NCI-H2081 treated with DMSO at 0.1 percent for 48 hours (cell line): ENCODE measurements at places on chromosomes 6 and 20.
A peak's percentile ranks its signal among the peaks of the same experiment; 100 is the strongest.

DNA sequence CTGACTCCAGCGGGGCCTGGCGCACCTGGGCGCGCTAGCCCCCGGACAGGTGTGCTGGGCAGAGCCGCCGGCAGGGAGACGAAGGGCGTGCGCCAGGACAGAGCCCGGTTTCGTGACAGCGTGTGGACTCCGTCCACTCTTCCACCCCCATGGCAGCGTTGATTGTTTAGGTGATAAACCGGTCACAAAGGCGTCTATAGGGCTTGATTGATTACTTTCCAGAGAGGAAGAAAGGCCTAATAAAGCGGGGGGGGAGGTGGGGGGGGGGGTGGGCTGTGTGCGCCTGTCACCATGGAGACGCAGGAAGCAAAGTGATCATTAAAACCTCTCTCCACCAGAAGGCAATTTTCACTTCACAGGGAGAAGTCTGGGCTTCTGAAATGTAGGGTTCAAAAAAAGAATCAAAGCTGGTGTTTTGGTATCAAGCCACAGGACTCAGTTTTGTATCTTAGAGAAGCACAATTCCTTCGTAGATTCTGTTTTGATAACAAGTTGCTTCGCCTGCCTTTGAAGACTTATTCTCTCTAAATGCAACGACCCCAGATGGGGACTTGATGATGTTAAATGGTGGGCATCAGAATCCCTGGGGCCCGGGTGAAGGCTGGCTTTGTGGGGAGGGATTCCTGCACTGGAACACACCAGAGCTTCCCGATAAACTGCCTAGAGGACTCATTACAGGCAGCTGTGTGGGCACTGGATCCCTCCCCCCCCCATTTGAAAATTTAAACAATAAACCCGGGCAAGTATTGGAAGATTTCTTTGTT is 1.4 kb downstream of the PHACTR3 start:
- DNase-seq: no peak

DNA sequence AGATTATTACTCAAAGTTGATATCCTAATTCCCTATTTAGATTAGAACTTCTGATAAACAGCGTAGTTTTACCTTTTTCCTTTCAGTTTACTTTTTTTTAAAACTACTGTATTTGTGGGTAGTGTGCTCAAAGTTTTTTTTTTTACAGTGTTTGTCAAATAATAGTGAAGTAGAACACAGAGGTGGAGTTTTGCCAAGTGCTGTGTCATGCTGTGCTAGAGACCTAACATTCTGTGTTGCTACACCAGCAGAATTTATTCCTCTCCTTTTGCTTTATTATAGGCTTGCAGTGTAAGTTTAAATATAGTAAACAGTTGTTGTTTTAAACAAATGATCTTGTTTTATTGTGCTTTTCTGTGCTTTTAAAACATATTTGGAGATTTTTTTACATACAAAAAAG is 125.4 kb downstream of the HIVEP1 start:
- no peak for DNase-seq

- DNase-seq: no peak
Measured at GRCh38 chr6:155158030-155158843, 105.6 kb upstream of the CLDN20 start.

DNA sequence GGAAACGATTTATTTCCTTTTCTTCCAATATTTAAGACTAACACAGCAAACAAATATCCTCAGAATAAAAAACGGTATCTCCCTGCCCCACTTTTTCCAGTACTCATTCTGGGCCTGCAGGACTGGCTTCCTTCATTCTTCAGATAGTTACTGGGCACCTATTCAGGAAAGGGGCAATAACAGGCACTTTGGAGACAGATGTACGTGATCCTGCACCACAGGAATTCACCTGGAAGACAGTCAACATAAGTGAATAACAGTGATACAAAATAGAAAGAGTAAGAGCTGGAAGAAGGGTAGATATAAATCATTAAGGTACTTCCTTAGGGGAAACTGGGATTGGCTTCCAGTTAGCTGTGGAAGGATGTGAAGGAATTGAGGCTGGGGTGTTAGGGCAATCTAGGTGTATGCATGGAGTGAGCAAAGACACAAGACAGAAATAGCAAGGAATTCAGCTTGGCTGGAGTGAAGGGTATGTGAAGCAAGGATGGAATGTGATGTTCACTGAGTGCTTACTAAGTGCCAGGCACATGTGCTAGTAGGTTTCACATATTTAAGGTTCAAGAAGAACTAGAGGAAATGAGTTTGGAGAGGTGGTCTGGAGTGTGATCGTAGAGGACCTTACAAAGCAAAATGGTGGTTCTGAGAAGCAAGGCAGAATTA is 49.3 kb upstream of the FAM83C start:
- no peak for DNase-seq

GRCh38 chr20:60244373-60245146 is 286.3 kb downstream of the CDH26 start:
- DNase-seq: no peak

- no peak for DNase-seq
Measured at GRCh38 chr6:4611429-4612129, 164.6 kb upstream of the CDYL start.

- no peak for DNase-seq
Measured at GRCh38 chr20:19026121-19026878, 186.1 kb upstream of the SLC24A3 start.

DNA sequence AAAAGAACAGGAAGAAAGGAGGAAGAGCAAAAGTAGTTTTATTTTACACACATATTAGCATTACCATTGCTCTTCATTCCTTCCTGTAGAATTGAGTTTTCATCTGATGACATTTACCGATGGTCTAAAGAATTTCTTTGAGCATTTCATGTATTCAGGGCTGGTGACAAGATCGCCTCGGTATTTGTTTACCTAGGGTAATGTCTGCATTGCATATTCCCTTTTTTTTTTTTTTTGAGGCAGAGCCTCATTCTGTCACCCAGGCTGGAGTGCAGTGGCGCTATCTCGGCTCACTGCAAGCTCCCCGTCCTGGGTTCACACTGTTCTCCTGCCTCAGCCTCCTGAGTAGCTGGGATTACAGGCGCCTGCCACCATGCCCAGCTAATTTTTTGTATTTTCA is 19.3 kb downstream of the RAB22A start:
- no peak for DNase-seq

DNA sequence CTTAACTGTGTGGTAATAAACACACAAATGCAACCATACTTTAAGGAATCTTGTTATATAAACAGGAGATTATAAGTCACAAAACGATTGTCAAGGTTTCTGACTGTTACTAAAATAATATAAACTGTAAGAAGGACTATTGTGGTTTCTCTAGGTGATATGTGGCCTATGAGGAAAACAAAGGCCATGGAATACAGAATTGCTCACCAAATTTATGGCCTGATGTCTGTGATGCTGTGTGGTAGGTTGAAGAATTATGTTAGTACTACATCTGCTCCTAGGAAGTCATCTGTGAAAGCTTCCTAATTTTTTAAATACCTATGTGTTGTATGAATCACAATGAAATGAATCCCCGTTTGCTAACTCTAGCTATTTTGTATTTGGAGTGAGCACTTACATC is 875.4 kb upstream of the MAP3K7 start:
- no peak for DNase-seq

DNA sequence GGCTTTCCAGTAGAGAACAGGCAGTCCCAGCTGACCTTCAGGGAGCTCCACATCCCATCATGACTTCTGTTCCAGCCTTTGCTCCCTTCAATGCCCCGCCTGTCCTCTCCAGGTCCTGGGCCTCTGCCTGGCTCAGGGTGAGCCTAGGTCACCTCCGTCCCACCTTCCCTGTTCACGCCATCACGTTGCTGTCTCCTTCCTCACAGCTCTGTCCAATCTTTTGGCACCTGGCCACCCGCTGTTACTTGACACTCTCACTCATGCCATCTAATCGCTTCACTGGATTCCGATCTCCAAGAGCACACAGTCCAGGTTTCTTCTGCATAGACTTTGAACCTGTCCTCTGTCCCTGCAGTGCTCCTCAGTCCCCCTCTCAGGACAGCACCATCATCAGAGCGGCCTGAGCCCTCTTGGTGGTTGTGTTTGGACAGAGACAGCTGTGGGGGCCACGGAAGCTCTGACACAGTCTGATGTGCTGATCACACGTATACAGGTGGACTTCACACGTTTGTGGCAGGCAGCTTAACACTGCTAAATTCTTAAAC is 34.7 kb upstream of the TIAM2 start:
- DNase-seq: no peak

GRCh38 chr20:44087051-44087856 is 99.7 kb downstream of the JPH2 start:
- DNase-seq: no peak

DNA sequence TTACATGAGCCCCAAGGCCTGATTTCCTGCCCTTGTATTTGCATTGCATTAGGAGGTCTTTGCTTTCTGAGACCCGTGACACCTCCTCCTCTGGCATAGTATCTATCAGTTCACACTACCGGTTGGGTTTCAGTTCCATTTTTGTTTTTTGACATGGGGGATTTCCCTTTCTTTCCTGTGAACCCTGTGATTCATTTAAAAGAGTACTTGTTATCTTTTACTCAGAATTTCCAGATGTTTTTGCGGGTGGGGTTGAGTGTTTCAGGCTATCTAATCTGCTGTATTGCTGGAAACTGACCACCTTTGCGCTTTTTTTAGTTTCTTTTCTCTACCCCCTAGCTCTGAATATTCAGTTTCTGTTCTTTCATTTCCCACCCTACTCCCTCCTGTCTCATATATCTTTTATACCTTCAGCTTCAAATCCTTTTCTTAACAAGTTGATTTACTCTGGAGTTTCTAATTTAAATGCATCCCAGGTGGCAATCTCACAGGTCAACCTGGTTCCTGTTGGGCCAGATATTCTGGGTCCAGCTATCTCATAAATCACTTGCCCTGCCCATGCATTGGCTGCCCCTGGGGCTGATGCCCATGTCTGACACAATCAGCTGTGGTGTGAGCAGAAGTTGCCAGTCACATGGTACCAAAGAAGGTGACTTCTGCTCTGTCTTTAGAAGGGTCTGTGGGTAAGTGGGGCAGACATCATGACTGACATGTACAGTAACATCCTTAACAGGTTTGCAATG is 14.3 kb upstream of the NCOA3 start:
- DNase-seq: no peak

GRCh38 chr20:38343311-38344106 is 2.8 kb upstream of the LBP start:
- DNase-seq: peak; percentile 16

DNA sequence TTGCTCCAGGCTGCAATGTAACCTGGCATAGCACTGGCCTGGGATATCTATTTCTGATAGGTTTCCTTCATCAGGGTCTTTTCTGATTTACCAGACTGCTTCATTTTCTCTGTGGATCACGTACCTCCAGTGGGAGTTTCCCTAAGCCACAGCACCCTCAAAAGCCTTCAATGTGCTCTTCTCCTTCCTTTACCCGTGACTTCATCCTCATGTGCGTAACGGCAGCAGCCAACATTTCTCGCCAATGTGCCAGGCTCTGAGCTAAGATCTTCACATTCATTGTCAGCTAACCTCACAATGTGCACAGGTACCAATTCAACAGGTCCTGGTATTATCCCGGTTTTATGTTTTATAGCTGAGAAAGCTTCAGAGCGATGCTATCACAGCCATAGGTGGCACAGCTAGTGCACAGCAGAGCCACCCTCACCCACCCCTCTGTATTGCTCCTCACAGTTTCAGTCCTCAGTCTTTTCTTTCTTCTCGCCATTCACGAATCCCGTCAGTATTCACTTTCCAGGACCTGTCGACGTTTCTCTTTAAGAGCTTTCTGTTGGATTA is 58.2 kb downstream of the TNFAIP3 start:
- no peak for DNase-seq

GRCh38 chr6:165109011-165109410 is 200.4 kb downstream of the C6orf118 start:
- no peak for DNase-seq

- DNase-seq: no peak
Measured at GRCh38 chr6:15897063-15897876, 231.6 kb upstream of the MYLIP start.

- DNase-seq: no peak
Measured at GRCh38 chr6:13528777-13529343, 41.5 kb upstream of the GFOD1 start.

- DNase-seq: no peak
Measured at GRCh38 chr6:30570740-30571074, 535 bp upstream of the ABCF1 start.

DNA sequence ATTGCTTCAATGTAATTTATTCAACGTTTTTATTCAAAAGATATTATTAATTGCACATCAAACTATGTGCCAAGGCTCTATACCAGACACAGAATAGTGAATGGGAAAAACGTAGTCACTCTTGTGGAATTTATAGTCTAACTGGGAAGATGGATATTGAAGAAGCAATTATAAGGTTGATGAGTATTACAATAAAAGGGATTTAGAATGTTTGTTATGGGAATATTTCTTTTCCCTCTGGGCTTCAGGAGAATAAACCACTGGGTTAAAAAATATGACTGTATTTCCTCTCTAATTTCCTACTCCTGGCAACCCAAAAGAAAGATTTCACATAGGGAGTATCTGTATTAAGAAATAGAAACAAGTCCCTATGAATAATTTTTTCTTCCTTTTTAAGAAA is 25.1 kb upstream of the UTRN start:
- no peak for DNase-seq

- DNase-seq: no peak
Measured at GRCh38 chr6:132007474-132008190, 56.5 kb upstream of the CCN2 start.

GRCh38 chr20:25464501-25465242 is 57.2 kb downstream of the GINS1 start:
- no peak for DNase-seq

GRCh38 chr20:22511943-22512910 is 72.1 kb downstream of the FOXA2 start:
- peak; percentile 96 for DNase-seq

- no peak for DNase-seq
Measured at GRCh38 chr20:23530937-23531567, 37.2 kb downstream of the CST9L start.

GRCh38 chr20:44031001-44031574 is 116.4 kb downstream of the TOX2 start:
- DNase-seq: no peak

DNA sequence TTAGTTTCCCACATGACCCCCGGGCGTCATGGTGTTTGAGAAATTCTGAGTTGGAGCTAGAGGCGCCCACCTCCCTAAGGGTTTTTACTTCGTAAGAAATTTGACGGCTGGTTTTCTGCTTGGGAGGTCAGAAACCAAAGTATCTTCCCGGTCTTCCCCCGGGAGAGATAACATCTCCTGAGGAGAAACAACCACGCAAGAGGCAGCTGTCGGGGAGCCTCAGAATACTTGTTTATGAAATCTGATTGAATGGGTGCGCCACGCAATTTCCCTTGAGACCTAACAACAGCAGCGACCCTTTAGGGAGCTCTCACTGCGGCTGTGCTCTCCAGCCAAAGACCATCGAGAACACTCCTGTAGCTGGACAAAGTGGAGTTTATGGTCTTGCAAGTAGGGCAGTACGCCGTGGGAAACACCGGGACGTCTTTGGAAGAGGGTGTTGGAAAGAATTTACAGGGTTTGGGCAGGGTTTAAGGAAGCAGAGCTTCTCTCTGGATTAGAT is 608 bp upstream of the EIF2S2 start:
- no peak for DNase-seq

- peak; percentile 48 for DNase-seq
Measured at GRCh38 chr6:132964101-132964867, 149.9 kb downstream of the RPS12 start.

GRCh38 chr6:156030053-156030452 is 574.4 kb upstream of the NOX3 start:
- DNase-seq: no peak

- no peak for DNase-seq
Measured at GRCh38 chr6:109050012-109050411, 44.6 kb downstream of the SESN1 start.

GRCh38 chr6:86609549-86610388 is 327.6 kb upstream of the HTR1E start:
- no peak for DNase-seq

GRCh38 chr20:60097285-60097684 is 139.1 kb downstream of the CDH26 start:
- DNase-seq: no peak
